ENCODE measurements at places on chromosomes 1 and 21. TPM values are rescaled to one million over a fixed set of nuclear protein-coding genes. Genes with fewer than 3 reads are reported as not detected.
A peak's percentile ranks its signal among the peaks of the same experiment; 100 is the strongest.

DNA sequence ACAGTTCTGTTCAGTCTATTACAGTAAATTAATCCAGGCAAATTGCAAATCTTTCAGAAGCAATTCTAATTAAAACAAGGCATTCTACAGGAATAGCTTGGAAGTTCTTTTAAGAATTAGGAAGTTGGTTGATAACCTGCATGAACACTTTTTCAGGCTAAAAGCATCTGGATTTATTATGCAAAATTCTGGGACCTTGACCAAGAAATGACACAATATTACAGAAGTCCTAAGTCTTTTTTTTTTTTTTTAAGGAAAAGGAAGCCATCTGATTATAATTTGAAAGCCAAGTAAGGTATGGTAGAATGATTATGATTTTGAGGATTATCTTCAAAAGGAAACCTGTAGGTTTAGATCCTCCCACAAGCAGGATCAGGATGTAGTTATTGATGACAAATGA, 74.7 kb upstream of the KCNK2 start:
- no peak for DNase-seq

GRCh38 chr1:30110846-30111245, 612.5 kb downstream of the MATN1 start:
- DNase-seq: no peak

DNA sequence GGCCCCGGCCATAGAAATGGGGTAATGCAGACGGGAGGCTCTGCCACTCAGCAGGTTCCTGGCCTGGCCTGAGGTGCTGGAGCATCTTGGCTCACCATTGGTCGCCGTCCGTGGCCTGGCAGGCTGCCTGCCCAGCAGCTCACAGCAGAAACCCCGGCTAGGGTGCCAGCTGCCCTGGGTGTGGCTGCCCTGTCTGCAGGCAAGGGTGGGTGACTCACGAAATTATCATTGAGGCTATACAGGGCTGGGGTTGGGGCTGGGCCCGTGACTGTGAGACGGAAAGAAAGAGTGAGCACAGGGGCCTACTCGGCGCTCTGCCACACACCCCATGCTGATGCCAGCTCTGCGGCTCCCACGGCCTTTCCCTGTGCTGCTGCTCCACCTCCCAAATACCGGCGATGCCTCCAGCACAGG, 8.0 kb upstream of the PKP1 start:
- DNase-seq: no peak

- DNase-seq: no peak
Measured at GRCh38 chr1:176838276-176838995, 326.1 kb downstream of the ASTN1 start.

- DNase-seq: no peak
Measured at GRCh38 chr1:226619031-226619430, 70.5 kb downstream of the STUM start.

- DNase-seq: no peak
Measured at GRCh38 chr1:91455896-91456295, 44.8 kb upstream of the CDC7 start.

GRCh38 chr1:3874736-3875135, 17.5 kb downstream of the DFFB start:
- no peak for DNase-seq

DNA sequence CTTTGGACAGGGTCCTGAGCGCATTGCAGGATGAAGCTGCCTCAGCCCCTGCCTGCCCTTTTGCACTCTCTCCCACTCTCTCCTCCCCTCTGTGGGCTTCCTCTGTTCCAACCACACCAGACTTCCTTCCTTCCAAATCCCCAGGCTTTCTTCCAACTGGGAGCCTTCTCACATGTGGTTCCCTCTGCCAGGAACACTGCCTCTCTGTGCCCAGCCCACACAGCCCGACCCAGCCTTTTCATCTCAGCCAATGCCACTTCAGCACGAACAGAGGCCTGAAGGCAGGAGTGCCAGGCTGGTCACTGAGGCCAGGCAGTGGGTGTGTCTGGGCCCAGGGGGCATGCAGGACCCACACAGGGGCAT, 5.9 kb downstream of the SELENON start:
- no peak for DNase-seq

DNA sequence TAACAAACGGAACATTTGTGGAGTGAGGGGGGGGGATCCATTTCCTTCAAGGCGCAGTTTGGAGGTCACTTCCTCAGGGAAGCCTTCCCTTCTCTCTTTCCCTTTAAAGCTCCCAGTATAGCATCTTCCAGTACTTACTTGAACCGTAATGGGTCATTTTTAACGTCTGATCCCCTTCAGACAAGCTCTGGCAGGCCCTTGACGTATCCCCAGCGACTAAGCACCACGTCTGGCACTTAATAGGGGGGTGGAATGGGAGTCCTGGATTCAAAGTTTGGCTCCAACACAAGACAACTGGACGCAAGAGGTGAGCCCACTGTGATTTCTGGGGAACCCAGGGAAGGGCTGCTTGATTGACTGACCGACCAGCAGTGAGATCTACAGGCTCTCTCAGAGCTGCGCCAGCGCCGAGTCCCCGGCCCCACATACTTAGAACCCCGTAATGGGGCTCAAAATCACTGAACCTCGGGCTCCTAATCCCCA, 441 bp downstream of the YARS1 start:
- DNase-seq: peak; percentile 27

GRCh38 chr1:7967651-7968050, 6.1 kb downstream of the PARK7 start:
- no peak for DNase-seq

GRCh38 chr1:212667223-212668139, 32.2 kb downstream of the BATF3 start:
- peak; percentile 64 for DNase-seq

- DNase-seq: peak; percentile 71
Measured at GRCh38 chr21:38958940-38959691, 153.4 kb downstream of the ETS2 start.

- no peak for DNase-seq
Measured at GRCh38 chr1:7684132-7684531, 87.0 kb upstream of the VAMP3 start.

- no peak for DNase-seq
Measured at GRCh38 chr1:24206516-24207394, 19.7 kb upstream of the IFNLR1 start.

DNA sequence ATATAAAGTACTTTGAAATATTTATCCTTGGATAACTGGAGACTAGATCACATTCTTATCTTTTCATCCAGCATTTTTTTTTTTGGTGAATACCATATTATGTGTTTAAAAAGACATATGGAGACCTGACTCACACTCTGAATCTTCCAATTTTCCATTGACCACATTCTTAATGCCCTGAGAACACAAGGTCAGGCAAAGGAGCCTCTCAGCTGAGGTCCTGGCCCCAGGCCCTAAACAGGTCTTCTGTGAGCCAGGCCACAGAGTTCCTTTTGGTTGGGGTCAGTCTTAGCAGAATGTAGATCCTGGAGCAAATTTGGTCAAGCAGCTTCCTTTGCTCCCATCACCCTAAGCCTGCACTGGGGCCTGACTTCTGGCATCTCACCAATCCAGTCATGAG, 390.1 kb upstream of the ST6GALNAC5 start:
- DNase-seq: no peak

DNA sequence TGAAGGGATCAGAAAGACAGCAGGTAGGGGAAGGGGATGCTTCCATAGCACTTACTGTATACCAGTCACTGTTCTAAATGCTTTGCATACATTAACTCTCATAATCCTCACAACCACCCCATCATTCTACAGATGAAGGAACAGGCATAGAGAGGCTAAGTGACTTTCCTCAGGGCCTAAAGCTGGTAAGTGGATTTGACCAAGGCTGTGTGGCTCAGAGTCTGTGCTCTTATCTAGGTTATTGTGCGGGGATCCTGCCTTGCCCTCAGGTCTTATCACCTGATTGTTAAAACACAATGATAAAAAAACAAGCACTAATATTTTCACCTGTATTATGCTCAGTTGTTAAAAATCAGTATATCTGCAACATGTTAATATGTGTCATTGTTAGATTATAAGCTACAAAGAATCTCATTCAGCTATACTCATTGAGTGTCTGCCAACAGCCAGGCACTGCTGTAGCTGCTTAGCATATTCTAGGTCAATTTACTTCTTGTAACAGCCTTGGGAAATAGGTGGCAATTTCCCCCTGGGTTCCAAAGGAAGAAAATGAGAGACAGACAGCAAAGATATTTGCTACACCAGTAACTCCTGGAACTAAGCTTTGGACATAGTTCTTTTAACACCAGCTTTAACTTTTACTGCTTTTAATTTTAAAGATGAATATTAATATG, 38.6 kb upstream of the RBM15 start:
- no peak for DNase-seq

DNA sequence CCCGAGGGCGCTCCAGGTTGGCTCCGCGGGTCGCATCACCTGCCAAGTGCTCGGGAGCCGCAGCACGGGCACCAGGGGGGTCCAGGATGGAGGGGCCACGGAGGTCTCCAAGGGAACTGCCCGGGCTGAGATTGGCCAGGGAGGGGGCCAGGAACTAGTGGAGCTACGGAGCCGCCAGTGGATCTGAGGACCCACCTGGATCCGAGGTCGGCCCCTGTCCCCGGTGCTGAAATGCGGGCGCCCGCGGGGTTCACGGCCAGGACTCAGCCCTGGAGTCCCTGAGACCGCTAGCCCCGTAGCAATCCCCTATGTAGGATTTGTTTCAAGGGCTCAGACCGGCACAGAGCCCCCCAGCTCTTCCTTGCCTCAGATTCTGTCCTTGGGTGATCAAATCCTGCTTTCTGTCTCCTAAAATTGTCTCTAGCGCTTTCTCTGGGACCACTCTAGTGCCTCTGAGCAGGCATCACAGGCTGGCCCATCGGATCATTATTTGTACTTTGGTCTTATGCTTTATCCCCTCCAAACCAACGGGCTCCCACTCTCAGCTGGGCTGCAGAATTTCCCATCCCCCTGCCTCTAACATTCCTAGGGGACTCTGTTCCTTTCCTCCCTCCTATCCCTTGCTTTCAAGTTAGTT, 27.3 kb downstream of the KIAA2013 start:
- peak; percentile 50 for DNase-seq

- DNase-seq: no peak
Measured at GRCh38 chr1:117674521-117675400, 68.9 kb downstream of the TENT5C start.

- DNase-seq: no peak
Measured at GRCh38 chr1:37257646-37258045, 216.7 kb upstream of the ZC3H12A start.

- DNase-seq: no peak
Measured at GRCh38 chr1:69492286-69492685, 75.4 kb upstream of the LRRC7 start.

DNA sequence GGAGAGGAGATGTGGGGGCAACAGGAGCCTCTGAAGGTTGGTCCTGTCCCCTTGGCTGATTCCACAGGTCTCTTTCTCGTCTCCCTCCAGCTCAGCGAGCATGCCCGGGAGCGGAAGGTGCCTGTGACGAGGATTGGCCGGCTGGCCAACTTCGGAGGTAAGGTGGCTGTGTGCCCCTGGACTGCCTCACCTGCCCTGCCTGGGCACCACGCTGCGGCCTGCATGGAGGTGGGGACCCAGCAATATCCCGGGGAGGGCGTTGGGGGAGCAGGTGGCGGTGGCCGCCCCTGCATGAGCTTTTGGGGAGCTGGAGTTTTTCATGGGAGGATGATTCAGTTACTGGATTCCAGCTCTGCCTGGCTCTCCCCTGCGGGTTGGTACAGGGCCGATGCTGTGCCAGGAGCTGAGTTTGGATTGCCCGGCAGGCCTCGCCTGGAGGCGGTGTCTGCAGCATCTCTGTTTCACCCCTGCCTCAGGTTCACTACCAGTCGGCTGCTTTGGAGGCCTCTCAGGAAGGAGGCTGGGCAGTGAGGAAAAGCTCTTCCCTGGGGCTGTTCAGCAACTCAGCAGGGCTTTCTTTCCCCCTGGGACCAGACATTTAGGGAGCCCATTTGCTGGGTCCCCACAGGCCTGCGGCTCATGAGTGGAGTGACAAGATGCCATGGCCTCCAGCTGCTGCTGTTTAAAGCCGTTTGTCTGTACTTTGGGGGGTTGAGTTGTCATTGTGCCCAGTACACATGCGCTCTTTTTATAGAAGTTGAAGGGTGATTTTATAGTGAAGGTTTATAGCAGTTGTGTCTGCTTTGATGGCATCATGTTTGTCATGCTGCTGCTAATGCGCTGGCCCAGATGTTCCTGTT, 25.7 kb downstream of the COQ8A start:
- DNase-seq: no peak

DNA sequence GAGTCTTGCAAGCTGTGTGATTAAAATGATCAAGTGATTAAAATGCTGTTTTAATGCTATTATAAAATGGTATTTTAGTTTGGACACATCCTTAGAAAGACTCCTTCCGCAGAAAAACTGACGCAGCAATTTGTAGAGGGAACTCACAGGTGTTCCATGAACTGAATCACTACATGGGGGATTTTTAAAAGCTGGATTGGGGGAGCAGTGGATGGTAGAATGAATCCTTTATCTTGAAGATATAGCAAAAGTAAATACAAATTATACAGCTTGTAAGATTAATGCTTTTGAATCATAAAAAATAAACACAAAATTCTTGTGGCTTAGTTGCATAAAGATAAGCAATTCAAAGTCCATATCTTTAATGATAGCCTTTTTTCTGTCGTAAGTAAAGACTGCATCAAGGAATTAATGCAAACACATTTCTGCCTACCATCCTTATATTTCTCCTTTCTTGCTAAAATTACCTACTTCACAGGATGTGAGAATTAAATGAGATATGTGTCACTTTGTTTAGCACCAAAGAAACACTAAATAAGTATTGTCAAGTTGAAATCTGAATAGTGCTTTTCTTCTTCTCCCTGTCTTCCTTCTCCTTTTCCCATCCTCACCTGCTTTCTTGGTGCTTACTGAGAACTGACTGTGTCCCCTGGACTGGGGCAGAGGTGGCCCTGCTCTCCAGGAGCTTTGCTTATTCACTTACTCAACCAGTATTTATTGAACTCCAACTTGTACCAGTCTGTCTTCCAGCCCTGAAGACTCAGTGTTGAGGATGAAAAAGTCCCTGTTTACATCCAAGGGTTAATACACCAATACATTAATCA, 61.5 kb upstream of the F3 start:
- peak; percentile 56 for DNase-seq

GRCh38 chr1:210132582-210132981, 100.0 kb upstream of the SERTAD4 start:
- peak; percentile 59 for DNase-seq

- DNase-seq: no peak
Measured at GRCh38 chr1:63883494-63884235, 109.8 kb downstream of the ROR1 start.

DNA sequence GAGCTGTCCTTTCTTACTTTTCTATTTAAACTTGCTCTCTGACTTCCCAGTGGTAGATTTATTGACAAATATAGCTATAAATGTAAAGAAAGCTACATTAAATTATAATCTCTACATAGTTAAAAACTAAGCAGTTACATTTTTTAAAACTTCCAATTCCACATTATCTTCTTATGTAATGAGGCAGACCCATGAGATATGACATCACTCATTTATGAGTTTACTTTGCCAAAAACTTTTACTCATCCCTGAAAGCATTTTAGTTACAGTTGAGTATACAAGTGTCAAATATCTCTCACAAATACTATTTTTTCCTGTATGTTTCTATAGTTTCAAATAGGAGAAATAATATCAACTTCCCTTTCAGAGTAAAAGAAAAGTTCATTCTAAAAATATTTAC, 3.8 kb downstream of the NMNAT2 start:
- no peak for DNase-seq

SSBP3 gene
- total RNA-seq: 47.2 TPM

LCE3A gene
- total RNA-seq: not detected

SERINC2 gene
- total RNA-seq: 70.2 TPM

CTXND2 gene
- not detected for total RNA-seq

ADAMTS5 gene
- 2.9 TPM for total RNA-seq

OR2L5 gene
- not detected for total RNA-seq

TFF3 gene
- 84.4 TPM for total RNA-seq

KRTAP12-2 gene
- total RNA-seq: not detected
